ENCODE measurements at places on chromosomes 16 and 17.

DNA sequence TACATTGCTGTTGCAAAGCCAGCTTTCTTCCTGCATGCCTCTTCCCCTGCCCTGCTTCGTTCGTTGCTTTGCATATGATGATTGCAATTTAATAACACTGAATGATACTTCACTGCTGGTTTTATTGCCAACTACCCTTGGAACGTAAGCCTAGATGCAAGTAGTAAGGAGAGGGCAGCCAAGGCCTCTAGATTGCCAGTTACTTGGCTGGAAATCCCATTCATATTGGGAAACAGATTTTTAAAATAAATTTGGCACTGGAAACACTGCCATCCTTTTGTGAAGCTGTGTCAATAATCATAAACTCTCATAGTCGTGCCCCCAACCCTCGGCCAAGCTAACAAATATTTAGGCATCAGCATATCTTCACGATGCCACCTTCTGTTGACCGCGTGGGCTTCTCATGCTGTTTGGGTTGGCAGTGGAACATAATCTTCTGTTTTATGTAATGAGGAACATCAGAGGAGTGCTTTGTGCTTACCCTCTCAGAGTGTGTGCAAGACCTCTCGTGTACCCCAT, 86.5 kb downstream of the MAP2K6 start:
- DNase-seq, result no peak

GRCh38 chr16:79066561-79066960, 534.0 kb downstream of the MAF start:
- DNase-seq, result no peak

DNA sequence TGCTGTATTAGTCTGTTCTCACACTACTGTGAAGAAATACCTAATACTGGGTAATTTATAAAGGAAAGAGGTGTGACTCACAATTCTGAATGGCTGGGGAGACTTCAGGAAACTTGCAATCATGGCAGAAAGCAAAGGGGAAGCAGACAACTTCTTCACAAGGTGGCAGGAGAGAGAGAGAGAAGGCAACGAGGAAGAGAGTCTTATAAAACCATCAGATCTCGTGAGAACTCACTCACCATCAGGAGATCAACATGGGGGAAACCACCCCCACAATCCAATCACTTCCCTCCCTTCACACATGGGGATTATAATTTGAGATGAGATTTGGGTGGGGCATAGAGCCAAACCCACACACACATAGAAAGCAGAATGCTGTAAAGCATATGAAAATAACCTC, 896.2 kb downstream of the CDH11 start:
- no peak for DNase-seq

DNA sequence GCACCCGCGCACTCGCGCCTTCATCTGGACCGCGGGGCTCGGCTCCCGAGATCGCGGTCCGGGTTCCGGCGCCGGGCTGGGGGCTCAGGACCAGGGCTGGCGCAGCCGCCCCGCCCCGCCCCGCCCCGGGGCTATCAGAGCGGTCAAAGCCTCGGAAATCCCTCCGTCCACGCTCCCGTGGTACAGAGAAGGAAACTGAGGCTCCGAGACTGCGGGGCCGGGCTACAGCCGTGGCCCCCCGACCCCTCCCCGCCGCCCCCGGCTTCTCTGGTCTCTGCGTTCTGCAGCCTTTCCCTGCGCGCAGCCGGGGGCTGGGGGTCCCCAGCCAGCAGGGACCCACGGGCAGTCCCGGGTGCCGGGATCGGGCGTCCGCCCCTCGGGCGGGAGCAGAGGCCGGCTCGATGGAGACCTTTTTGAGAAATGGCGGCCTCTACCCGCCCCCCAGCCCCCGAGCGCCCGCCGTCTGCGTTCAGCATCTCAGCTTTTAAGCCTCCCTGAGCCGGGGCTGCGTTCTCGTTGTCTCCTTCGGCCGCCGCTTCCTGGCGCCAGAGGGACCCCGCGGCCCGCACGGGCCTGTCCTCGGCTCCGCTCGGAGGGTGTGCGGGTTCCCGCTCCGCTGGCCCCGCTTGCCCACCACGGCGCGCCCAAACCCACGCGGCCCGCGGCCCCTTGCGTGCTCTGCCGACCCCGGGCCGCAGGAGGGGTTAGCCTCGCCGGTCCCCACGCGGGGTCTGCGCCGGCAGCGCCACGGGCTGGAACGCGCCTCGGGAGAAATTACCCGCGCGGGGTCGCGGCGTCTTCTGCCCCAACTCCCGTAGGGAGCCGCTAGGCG, 1.5 kb upstream of the NPTX1 start:
- DNase-seq, result no peak

DNA sequence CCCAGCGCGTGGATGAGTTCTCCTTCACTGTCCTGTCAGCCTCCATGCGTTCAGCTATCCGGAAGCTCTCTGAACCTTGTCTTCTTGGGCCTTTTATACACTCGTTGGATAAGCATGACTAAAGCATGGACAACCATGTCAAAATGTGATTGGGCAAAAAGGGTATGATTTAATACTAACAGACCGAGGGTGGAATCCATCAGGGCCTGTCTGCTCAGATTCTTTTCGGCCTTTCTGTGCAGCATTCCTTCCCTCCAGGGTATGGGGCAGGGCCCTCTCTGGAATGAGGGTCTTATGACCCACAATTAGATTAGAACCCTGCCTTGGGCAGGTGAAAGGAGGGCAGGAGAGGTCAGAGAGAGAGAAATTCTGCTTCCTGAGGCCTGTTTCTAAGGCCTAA, 14.0 kb upstream of the CCL5 start:
- no peak for DNase-seq

Measured in HS-5 (cell line).